Hypothalamus (tissue), 51 donors: ENCODE measurements at places on chromosomes 16 and 17.

DNA sequence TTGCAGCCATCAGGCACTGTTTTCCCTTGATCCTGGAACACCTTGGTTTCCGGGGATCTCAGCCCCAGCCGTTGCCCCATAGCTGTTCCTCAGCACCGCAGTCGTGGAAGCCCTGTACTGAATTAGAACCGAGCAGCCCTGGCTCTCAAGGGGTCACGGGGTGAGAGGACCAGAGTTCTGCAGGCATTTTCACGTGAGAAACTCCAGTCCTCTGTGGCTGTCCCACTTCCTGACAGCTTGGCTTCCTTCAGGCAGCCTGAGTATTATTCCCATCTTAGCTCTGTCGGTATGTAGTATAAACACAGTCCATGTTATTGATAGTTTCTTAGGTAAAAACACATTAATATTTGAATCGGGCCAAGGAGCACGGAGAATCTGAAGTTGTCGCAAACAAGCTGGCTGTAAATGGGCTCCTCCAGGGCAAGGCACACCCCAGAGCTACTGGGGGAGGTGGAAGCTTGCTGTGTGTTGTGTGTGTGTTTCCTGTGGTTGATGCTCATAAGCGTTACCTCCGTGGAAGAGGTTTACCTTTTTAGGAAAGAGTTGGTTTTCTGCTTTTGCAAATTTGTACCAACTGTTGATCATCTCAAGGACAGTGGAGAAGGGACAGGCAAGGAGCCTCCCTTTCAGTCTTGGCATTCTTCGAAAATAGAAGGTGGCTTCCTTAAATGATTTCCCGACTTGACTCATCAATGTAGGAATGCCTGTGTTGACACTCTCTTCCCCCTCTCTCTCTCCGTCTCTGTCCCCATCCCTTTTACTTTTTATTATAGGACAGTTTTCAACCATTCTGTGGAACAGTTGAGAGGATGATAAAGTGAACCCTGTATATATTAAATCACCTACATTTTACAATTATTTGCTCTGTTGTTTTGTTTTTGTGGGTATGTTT is 208.9 kb upstream of the CHMP6 start:
- no peak for DNase-seq

DNA sequence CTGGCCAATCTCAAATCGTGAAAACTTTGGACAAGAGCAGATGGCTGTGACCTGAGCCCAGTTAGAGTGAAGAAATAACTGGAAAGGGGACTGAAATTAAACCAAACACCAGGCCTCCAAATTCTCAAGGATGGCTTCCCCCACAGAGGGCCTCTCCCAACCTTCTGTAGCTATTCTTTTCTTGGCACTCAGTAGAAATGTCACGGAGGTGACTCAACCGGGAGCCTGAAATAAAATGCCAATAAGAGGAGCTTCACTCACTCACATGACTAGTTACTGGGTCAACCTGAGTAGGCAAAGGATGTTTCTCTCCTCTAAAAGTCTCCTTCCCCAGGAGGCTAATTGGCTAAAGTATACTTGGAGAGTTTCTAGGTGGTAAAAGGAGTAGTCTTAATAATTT is 230.7 kb downstream of the MAF start:
- no peak for DNase-seq

GRCh38 chr17:4331614-4332013 is 34.9 kb downstream of the UBE2G1 start:
- no peak for DNase-seq

GRCh38 chr17:72590382-72590781 is 469.6 kb downstream of the SOX9 start:
- DNase-seq, result no peak

GRCh38 chr16:56972403-56973293 is 10.9 kb downstream of the CETP start:
- DNase-seq, result no peak

- DNase-seq, result no peak
Measured at GRCh38 chr17:9874722-9875121, 30.3 kb downstream of the RCVRN start.

DNA sequence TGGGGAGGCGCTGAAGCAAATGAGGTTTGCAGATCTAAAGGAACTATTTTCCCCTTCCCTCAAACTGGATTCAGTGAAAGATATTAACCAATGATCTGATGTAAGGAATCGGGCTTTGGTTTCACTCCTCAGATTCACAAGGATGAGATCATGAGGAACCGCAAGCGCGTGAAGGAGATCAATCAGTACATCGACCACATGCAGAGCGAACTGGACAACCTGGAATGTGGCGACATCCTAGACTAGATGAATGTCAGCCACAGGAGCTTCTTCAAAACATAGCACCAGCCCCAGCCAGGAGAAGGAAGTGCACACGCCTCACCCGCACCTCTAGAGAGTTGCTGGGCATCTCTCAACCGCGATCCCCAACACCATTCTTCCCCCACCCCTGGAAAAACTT is 22.5 kb downstream of the ATPAF2 start:
- DNase-seq, result no peak

GRCh38 chr17:67520252-67520906 is 143.3 kb downstream of the PITPNC1 start:
- DNase-seq, result peak; percentile 17

DNA sequence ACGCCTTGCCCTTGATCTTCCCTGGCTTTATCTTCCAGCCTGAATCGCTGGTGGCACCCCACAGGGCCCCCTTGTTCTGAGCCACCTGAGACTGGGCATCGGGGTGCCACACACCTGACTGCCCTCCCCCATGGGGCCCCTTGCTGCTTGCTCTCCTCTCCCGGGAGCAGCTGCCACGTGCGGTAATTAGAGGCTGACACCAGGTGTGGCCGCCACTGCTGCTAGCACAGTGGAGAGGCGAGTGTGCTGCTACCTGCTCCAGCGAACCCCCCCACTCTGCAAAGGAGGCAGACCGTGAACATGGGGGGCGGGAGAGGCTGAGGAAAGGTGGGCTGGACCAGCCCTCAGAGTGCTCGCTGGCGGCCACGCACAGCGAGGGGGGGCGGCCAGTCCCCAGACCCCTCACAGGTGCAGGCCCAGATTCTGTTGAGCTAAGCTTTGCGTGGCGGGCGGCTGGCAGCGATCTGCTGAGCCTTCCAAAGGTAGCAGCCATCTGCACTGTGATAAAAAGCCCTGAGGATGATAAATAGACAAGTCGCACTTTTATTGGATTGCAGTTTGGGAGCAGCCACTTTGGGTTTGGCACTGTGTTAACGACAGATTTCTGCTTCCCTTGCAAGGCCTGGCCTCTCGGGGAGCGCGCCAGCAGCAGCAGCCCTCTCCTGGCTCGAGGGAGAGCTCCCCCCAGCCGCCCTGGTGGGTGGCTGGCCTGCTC is 167.9 kb upstream of the GSE1 start:
- DNase-seq, result no peak

DNA sequence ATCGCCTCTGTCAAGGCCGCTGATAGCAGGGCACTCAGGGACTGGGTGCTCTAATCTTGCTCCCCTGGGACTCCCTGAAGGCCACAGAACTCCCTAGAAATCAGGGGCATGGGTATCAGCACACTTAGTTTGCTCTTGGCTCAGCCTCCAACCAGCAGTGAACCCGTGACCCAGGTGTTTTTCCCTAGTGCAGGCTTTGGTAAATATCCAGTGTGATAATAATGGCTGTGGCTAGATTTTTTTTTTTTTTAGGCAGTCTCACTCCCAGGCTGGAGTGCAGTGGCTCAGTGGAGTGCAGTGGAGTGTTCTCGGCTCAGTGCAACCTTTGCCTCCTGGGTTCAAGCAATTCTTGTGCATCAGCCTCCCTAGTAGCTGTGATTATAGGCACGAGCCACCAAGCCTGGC is 10.3 kb downstream of the NUPR1 start:
- DNase-seq, result no peak

DNA sequence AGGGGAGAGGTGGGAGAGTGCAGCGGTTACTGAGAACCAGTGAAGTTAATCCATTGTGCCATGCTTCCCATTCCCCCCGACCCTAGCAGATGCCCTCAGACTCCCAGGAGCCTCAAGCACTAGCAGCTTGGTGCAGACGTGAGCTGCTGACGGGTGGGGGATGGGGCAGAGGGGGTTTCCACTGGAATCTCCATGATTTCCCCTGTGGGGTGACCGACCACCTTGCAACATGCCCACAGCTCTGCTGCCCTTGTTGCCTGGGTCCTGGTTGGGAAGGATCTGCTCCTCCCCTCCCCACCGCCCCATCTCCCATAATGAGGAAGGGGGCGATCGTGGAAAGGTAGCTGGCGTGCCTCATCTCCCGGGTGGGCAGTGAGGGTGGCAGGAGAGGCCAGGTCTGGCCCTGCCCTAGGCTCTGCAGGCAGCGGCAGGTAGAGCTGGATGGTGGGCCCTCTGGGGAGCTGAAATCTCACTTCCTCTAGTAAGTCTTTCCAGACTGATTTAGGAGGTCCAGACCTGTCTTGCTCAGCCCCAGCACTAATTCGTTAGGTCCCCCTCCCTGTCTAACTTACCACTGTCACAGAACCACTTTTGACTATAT is 9.6 kb downstream of the FLOT2 start:
- no peak for DNase-seq

- no peak for DNase-seq
Measured at GRCh38 chr16:88696441-88696840, 9.8 kb downstream of the RNF166 start.

- DNase-seq, result no peak
Measured at GRCh38 chr17:77827039-77827438, 131.5 kb upstream of the TNRC6C start.
